ENCODE measurements at places on chromosomes 3 and 15.

GRCh38 chr3:19173945-19174344, 25.6 kb downstream of the KCNH8 start:
- H3K27me3 ChIP-seq = no peaks in the 10 kb centered on the region
- no peak for DNase-seq
- H3K4me3 ChIP-seq = no peak overlapping the region
- no peak overlapping the region for H3K27ac ChIP-seq
- no peaks in the 10 kb centered on the region for H3K4me1 ChIP-seq

DNA sequence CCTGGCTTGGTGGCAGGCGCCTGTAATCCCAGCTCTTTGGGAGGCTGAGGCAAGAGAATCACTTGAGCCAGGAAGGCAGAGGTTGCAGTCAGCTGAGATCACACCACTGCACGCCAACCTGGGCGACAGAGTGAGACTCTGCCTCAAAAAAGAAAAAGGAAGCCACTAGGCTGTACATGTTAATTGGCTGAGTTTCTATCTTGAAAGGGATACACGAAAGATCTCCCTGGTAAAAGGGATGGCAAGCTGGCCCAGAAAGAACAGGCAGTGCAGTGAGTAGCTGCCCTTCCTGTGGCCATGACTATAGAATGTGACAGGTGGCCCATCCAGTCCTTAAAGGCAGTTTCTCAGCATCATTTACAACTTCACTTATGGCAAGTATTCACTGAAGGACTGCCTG, 12.3 kb downstream of the LRIG1 start:
- H3K4me3 ChIP-seq = no peak overlapping the region
- no peaks in the 10 kb centered on the region for H3K27me3 ChIP-seq
- H3K27ac ChIP-seq = peak overlapping the region; percentile 15
- no peaks in the 10 kb centered on the region for H3K36me3 ChIP-seq

DNA sequence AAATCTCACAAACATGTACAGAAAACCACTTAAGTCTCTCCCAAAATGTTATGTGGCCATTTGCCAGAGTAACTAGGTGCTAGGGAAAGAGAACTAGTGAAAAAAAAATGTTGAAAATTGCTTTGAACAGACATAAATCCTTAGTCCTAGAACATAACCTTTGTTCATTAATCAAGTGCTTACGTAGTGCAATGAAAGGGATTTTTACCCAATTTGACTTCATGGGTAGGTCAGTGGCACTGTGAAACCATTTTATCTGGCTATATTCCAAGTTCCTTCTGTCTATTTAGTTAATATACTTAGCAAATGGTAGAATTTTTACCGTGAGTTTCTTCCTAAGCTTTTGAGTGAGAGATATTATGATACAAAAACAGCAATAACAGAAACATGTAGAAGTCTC, 209.4 kb downstream of the DIPK2A start:
- no peak overlapping the region for H3K4me3 ChIP-seq
- no peaks in the 10 kb centered on the region for H3K36me3 ChIP-seq
- H3K27me3 ChIP-seq = no peaks in the 10 kb centered on the region
- DNase-seq = no peak

DNA sequence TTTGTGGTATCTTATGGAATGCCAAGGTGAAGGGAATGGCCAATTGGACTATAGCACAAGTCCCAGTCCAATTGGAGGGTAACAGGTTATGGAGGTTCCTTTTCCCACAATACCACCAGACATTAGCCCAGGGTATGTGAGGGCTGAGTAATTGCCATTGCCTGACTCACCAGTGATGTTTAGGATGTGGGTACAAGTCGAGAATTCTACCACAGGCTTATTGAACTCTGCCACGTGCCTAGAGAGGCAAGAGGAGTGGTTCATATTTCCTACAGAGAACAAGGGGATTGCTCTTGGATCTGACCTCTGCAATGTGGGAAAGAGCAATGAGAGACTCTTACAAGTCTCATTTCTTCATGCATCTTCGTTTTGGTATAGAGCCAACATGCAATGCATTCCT, 85.0 kb upstream of the XCR1 start:
- H3K27me3 ChIP-seq = no peaks in the 10 kb centered on the region
- no peak overlapping the region for H3K4me3 ChIP-seq
- no peak for DNase-seq
- H3K36me3 ChIP-seq = no peaks in the 10 kb centered on the region

DNA sequence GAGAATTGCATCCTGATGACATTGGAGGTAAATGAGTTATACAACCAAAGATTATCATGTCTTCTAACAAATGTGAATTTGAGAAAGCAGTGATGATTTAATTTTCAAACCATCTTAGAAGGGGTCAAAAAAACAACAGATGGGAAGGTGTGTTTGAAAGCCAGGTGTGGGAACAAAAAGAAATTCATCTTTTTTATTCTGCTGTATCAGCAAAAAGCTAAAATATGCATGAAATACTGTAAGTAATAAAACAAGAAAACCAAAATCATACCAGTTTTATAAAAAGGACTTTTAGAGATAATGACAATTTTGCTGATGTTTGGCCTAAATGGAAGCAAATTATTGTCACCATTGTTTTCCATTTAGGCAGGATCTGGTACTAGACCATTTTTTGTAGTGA, 145.5 kb downstream of the FBN1 start:
- no peak overlapping the region for H3K4me3 ChIP-seq
- H3K27me3 ChIP-seq = no peaks in the 10 kb centered on the region
- H3K4me1 ChIP-seq = no peaks in the 10 kb centered on the region
- H3K27ac ChIP-seq = no peak overlapping the region
- H3K36me3 ChIP-seq = peaks cover 7% of the 10 kb centered on the region
- no peak for DNase-seq

DNA sequence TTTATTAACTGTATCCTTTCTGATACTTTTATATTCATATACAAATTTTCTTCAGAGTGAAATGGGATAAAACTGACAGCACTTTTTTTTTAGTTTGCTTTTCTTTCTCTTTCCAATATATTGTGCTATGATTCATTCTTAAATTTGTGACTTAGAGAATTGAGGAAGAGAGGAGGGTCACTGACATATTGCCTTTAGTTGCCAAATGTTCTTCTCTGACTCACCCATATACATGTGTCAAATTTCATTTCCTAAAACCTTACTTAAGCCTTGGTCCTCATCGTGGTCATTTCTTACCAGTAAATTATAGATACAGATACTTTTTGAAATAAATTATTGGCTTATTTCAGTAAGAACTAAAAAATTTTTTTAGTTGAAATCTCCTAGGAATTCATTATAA, 53.9 kb downstream of the CLASP2 start:
- H3K36me3 ChIP-seq = no peaks in the 10 kb centered on the region
- no peak for DNase-seq
- no peak overlapping the region for H3K4me3 ChIP-seq

GRCh38 chr15:45471151-45471550, 51.4 kb downstream of the SLC30A4 start:
- H3K27ac ChIP-seq = no peak overlapping the region
- no peaks in the 10 kb centered on the region for H3K4me1 ChIP-seq
- H3K4me3 ChIP-seq = no peak overlapping the region
- H3K36me3 ChIP-seq = no peaks in the 10 kb centered on the region
- peaks cover 36% of the 10 kb centered on the region for H3K27me3 ChIP-seq

- no peaks in the 10 kb centered on the region for H3K36me3 ChIP-seq
- H3K4me3 ChIP-seq = peak overlapping the region; percentile 92
- no peak for DNase-seq
- no peaks in the 10 kb centered on the region for H3K27me3 ChIP-seq
- peak overlapping the region; percentile 98 for H3K27ac ChIP-seq
Observed at GRCh38 chr3:47162697-47163168, 1.2 kb downstream of the SETD2 start.

GRCh38 chr3:159953325-159954085, 35.1 kb upstream of the IL12A start:
- no peak overlapping the region for H3K27ac ChIP-seq
- H3K27me3 ChIP-seq = no peaks in the 10 kb centered on the region
- no peak overlapping the region for H3K4me3 ChIP-seq
- no peak for DNase-seq

GRCh38 chr3:126287536-126288241, 69.5 kb downstream of the KLF15 start:
- H3K4me3 ChIP-seq = peak overlapping the region; percentile 44
- peak; percentile 68 for DNase-seq
- no peaks in the 10 kb centered on the region for H3K27me3 ChIP-seq
- H3K36me3 ChIP-seq = no peaks in the 10 kb centered on the region

GRCh38 chr3:31772758-31773473, 208.1 kb downstream of the OSBPL10 start:
- no peaks in the 10 kb centered on the region for H3K36me3 ChIP-seq
- peaks cover 3% of the 10 kb centered on the region for H3K4me1 ChIP-seq
- H3K4me3 ChIP-seq = no peak overlapping the region
- H3K27ac ChIP-seq = no peak overlapping the region
- no peaks in the 10 kb centered on the region for H3K27me3 ChIP-seq

GRCh38 chr15:25058080-25058785, 103.4 kb downstream of the SNRPN start:
- no peak overlapping the region for H3K4me3 ChIP-seq
- H3K27me3 ChIP-seq = no peaks in the 10 kb centered on the region
- H3K36me3 ChIP-seq = peaks cover 54% of the 10 kb centered on the region
- H3K4me1 ChIP-seq = no peaks in the 10 kb centered on the region
- no peak for DNase-seq

DNA sequence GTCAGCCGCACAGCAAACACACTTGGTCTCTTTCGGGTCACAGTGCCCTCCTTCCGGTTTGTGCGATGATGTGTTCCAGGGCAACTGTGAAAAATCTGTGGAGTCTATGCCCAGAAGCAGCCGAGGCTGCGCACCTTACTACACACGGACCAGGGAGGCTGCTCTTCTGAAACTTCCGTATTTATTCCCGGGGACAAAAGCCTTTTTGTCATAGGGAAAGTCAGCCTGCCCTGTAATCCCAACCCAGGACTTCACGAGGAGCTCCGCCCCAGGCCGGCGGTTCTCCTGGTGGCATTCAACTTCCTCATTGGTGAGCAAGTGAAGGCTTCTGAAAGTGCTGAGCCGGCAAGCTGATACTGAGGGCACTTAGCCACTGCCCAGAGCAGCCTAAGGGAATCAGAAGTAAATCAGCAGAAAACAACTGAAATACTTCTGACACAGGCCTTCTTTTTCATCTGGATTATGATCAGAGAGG, 126.5 kb downstream of the FMN1 start:
- no peaks in the 10 kb centered on the region for H3K36me3 ChIP-seq
- H3K4me3 ChIP-seq = peak overlapping the region; percentile 27
- H3K4me1 ChIP-seq = no peaks in the 10 kb centered on the region
- peak overlapping the region; percentile 83 for H3K27ac ChIP-seq
- peak; percentile 53 for DNase-seq

- H3K27me3 ChIP-seq = no peaks in the 10 kb centered on the region
- no peaks in the 10 kb centered on the region for H3K4me1 ChIP-seq
- H3K36me3 ChIP-seq = no peaks in the 10 kb centered on the region
- no peak overlapping the region for H3K27ac ChIP-seq
- DNase-seq = no peak
Observed at GRCh38 chr3:115581362-115582135, 41.8 kb upstream of the GAP43 start.

GRCh38 chr3:171402281-171402680, 57.9 kb downstream of the TNIK start:
- no peak overlapping the region for H3K27ac ChIP-seq
- DNase-seq = no peak
- no peak overlapping the region for H3K4me3 ChIP-seq
- no peaks in the 10 kb centered on the region for H3K27me3 ChIP-seq
- no peaks in the 10 kb centered on the region for H3K36me3 ChIP-seq

DNA sequence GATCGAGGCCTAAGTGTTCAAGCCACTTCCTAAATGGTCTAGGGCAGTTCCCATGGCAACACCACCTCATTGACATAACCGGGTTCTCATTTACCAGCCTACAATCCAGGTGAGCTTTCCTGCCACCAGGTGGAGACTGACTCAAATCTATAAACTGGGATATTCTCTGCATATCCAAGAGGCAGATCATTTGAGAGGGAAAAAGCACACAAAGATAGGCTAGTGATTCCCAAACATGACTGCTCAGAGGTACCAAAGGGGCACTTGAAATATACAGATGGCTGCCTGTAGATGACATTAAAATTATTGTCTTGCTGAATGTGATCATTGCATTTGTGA, 141.3 kb upstream of the PROK2 start:
- no peak overlapping the region for H3K4me3 ChIP-seq
- H3K27ac ChIP-seq = no peak overlapping the region
- no peaks in the 10 kb centered on the region for H3K27me3 ChIP-seq
- no peaks in the 10 kb centered on the region for H3K36me3 ChIP-seq
- no peaks in the 10 kb centered on the region for H3K4me1 ChIP-seq
- DNase-seq = no peak

DNA sequence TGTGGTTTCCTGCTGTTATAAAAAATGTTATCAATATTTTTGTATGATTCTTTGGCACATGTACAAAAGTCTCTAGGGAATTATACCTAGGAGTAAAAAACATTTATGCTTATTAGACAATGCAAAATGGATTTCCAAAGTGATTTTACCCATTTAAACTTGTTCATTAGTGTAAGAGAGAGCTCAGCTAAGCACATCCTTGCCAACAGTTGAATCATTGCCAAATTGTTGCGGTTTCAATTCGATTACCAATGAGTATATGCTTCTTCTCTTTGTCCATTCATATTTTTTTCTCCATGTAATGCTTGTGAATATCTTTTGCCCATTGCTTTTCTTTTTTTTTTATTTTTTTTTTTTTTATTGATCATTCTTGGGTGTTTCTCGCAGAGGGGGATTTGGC, 17.2 kb downstream of the CASR start:
- no peaks in the 10 kb centered on the region for H3K4me1 ChIP-seq
- H3K4me3 ChIP-seq = no peak overlapping the region
- DNase-seq = no peak
- H3K27ac ChIP-seq = no peak overlapping the region

DNA sequence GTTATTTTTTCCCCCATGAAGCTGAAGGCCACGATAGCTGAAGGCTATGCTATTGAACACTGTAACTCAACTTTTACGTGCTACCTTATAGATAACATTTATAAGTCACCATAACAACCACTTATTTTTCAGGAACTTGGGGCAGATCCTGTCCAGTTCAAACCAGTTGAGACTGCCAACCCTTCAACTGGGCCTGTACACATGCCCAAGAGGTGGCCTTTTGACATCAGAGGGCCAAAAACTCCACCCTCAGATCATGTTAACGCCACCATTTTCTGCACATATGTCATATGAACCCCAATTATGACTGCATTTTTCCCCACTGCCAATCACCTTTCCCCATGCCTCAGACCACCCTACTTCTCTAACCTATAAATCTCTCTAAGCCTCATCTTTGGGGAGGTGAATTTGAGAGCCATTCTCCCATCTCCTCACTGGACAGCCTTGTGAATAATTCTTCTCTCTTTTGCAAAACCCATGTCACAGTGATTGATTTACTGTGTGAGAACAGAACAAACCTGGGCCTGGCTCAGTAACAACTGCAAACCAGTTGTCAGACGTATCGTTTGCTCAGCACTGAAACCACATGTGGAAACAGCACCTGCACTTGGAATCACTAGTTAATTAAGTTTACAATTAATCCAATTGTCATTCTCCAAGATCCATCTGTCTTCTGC, 42.5 kb downstream of the ZNF445 start:
- H3K27ac ChIP-seq = no peak overlapping the region
- no peak overlapping the region for H3K4me3 ChIP-seq
- H3K27me3 ChIP-seq = no peaks in the 10 kb centered on the region
- H3K4me1 ChIP-seq = peaks cover 12% of the 10 kb centered on the region
- H3K36me3 ChIP-seq = no peaks in the 10 kb centered on the region
